ENCODE measurements at places on chromosomes 6 and 20.

GRCh38 chr6:71083308-71083820 lies 126.5 kb upstream of the B3GAT2 start:
- no peak for DNase-seq

- DNase-seq: peak; percentile 12
Measured at GRCh38 chr6:4402477-4402976, 267.2 kb upstream of the ECI2 start.

GRCh38 chr20:16100111-16100510 lies 473.1 kb downstream of the KIF16B start:
- DNase-seq: no peak

DNA sequence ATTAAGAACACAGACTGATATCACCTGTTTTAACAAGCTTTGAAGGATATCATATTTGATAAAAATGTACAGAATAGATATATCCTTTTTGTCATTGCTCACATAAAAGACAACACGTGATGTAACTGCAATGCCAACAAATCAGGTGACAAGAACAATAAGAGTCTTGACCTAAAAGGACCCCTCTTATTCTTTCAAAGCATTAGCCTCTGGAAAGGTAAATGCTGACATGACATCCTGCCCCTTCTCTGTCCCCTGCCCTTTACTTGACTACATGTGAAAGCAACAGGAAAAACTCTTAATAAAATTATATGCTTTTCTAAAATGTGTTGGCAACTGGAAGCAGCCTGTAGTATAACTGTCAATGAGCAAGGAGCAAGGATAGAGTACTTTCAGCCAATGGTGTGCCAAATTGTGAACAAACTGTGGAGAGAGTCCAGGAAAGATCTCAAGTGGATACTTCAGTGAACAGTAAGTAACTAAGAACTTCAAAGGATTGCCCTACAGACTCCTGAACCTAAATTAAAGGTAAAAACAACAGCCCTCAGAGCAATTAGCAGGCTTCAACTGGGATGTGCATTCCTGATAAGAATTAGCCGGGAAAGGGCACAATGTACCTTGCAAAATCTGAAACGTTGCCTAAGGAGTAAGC lies 16.3 kb downstream of the PTPRK start:
- no peak for DNase-seq

GRCh38 chr20:12030470-12030869 lies 112.8 kb downstream of the BTBD3 start:
- DNase-seq: no peak

GRCh38 chr6:17182961-17183360 lies 81.1 kb downstream of the STMND1 start:
- no peak for DNase-seq

GRCh38 chr20:1423625-1424106 lies 30.8 kb upstream of the FKBP1A start:
- no peak for DNase-seq

- DNase-seq: no peak
Measured at GRCh38 chr6:14791526-14791925, 454.3 kb upstream of the JARID2 start.

DNA sequence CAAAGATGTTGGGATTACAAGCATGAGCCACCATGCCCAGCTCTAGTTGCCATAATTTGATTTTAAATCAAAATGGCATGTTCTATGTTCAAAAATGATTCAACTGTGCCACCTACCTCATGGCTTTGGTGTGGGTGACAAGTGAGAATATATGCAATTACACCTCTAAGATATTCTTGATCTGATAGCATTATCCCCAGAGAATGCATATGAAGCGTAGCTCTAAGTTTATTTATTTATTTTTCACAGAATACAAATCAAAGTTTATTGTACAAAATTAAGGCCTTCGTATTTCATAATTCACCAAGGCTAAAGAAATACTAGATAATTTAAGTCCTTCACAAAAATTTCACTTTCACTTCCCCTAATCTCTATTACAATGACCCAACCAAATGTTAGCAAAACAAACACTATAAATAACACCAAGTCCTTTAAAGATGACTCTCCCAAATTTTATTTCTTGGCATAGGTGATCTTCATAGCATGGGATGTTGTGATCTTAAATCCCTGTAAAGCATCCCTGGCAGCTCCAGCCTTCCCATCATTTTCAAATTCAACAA lies 205.9 kb upstream of the TAB2 start:
- no peak for DNase-seq

DNA sequence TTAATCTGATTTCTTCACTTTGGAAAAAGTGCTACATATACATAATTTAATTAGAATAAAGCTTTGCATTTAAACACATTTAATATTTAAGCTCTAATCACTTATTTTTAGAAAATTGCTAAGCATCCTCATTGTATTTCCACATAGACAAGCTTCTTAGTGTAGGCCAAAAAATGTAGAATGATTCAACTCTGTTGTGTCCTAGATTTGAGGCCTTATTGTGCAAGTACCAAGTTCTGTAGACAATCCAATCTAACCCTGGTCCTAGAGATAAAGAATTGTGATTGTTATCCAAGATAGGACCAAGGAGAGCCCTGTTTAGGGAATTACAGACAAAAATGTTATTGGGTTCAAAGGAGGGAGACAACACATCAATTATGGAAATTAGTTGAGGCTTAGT lies 27.6 kb downstream of the MRAP2 start:
- no peak for DNase-seq

- no peak for DNase-seq
Measured at GRCh38 chr20:22597303-22597702, 12.9 kb upstream of the FOXA2 start.

DNA sequence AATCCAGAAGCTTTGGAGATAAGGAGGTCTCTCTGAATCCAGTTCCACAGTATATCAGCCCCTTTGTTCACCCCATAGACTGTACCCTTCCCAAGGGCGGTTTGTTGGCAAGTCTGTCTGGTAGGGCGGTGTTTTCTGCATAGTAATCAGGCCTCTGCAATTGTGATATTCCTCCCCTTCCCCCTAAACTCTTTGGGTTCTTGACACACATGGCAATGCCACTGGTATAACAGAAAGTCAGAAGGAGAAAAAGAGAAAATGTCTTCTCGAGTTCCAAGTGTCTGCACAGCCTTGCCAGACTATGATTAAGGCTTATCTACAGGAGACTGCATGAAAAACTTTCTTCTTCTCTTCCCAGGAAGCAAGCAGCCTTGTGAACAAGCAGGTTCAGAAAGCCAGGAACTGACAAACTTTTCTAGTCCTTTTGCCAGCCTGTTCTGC lies 45.6 kb downstream of the FOXO3 start:
- DNase-seq: no peak

DNA sequence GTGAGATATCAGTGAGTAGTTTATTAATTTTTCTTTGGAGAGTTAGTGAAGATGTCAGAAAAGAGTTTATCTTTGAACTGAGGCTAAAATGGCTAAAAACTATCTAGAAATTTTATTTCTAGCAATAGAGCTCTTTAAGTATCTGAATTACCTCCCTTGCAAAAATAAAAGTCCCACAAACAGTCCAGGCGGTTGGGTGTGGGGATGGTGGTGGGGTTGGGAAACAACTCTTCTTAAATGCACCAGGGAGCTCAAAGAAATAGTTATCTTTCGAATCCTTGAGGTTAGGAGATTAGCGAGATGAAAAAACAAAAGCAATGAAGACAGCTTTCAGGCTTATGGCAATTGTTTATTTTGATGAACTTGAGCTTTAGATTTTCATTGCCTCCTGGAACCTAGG lies 1299.1 kb upstream of the ADGRB3 start:
- DNase-seq: no peak

DNA sequence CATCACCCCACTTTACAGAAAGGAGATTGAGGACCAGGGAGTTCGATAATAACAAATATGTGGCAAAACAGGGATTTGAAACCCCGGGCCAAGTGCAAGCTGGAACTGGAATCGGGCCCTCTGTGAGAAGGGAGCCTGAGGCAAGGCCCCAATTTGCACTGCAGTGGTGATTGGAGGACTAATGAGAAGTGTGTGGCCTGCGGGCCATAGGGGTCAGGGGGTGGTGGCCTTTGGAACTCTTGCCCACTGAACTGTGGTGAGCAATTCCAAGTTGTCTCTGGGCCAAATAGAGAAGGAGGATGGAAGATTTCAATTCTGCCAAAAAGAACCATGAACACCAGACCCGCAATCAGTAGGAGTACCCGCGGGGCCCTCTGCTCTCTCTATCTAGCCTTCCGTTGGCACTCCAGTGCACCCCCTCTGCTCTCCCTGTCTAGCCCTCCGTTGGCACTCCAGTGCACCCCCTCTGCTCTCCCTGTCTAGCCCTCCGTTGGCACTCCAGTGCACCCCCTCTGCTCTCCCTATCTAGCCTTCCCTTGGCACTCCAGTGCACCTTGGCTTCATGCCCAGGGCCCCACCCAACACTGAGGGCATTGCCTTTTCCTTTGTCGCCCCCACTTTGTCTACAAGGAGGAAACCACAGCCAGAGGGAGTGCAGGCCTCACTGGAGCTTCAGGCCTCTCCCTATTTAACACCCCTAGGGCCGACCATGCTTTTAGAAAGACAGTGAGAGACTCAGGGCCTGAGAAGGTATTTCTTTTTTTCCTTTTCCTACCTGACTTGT lies 6.0 kb upstream of the PTPRA start:
- no peak for DNase-seq

- no peak for DNase-seq
Measured at GRCh38 chr6:28944412-28944865, 20.7 kb upstream of the TRIM27 start.

- no peak for DNase-seq
Measured at GRCh38 chr20:38789503-38790199, 15.8 kb upstream of the PPP1R16B start.

DNA sequence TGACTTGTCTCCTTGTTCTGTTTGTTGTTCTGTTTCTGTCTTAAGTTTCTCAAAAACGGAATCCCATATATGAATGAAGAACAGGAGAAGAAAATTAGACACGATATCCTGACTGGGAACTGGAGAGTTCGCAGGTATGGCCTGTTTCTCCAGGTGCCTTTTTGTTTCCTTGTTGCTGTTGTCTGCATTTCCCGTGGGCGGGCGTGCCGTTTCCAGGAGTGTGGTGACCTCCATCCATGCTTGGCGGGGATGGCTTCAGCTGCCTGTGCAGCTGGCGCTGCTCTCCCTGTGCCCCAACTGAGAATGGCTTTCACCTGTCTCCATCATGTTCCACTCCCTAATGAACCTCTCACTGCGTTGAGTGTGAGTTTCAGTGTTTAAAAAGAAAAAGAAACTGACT lies 4.4 kb downstream of the PNLDC1 start:
- no peak for DNase-seq

DNA sequence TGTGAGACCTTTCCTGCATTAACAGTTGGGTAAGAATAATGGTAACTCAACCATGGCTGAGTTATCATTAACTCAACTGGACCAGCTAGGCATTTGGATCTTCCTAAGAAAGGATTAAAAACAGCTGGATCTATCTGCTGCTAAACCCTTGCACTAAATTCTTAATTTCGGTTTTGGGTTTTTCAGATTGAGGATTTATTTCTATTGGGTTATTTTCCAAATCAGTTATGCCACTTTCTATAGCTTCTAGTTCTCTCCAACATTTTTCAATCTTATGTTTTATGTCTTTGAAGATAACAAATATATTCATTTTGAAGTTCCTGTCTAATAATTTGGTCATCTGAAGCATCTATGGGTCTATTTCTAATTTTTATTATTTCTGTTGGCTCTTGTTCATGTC lies 92.5 kb downstream of the KIF13A start:
- DNase-seq: no peak

DNA sequence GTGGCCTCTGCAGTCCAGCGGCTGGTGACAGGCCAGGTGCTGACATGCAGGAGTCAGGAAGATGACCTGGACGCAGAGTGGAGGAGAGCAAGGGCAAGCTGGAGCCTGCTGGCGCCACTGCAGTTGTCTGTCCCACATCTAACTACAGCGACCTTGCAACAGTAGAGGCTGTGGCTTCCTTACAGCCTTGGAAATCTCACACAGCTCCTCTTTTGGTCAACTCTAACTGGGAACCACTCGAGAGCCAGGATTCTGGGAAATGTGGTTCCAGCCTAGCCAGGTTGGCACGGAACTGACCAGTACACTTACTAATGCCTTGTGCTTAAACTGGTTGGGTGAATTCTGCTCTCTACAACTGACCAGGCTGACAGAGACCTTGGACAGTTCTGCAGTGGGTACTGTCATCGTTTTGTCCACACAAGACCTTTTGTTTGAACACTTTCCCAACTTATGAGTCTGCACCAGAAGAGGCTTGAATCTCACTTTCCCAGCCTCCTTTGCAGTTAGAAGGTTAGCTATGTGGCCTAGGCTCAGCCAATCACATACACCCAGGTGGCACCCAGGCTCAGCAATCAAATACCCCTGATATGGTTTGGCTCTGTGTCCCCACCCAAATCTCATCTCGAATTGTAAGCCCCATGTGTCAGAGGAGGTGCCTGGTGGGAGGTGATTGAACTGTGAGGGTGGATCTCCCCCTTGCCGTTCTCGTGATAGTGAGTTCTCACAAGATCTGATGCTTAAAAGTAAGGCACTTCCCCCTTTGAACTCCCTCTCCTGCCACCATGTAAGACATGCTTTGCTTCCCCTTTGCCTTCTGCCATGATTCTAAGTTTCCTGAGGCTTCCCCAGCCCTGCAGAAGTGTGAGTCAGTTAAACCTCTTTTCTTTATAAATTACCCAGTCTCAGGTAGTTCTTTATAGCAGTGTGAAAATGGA lies 153.5 kb downstream of the ZMYND8 start:
- no peak for DNase-seq

GRCh38 chr6:149235130-149235561 lies 82.4 kb upstream of the TAB2 start:
- DNase-seq: peak; percentile 73

- DNase-seq: no peak
Measured at GRCh38 chr6:72631480-72631879, 9.6 kb downstream of the KCNQ5 start.

GRCh38 chr6:132931936-132932514 lies 117.7 kb downstream of the RPS12 start:
- DNase-seq: peak; percentile 58

GRCh38 chr6:38591439-38591838 lies 48.3 kb downstream of the BTBD9 start:
- no peak for DNase-seq

- DNase-seq: no peak
Measured at GRCh38 chr6:43706788-43707187, 19.2 kb upstream of the MRPS18A start.

- DNase-seq: no peak
Measured at GRCh38 chr6:89970609-89971337, 76.5 kb downstream of the GJA10 start.

- no peak for DNase-seq
Measured at GRCh38 chr6:145587334-145587733, 148.0 kb downstream of the EPM2A start.

GRCh38 chr6:95545686-95546085 lies 31.6 kb upstream of the MANEA start:
- no peak for DNase-seq

GRCh38 chr6:166257911-166258318 lies 50.3 kb downstream of the PRR18 start:
- DNase-seq: no peak

GRCh38 chr6:22153384-22154158 lies 143.3 kb downstream of the PRL start:
- DNase-seq: peak; percentile 59

DNA sequence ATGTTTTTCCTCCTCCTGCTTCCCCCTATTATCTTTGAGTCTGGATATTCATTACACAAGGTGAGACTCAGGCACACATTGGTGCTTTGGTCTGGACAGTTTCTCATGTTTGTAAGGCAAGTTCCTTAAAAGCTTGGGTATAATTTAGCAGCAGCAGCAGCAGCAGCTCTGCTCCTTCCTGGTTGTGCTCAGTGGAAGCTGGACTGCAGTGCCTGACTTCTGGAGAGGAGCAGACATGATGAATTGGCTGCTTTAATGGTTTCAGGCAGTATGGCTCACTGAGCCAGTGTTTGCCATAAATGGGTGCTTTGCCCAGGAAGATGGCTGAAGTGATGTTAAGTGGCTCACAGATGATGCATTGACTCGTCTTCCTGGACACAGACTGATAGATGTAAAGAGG lies 32.4 kb downstream of the SLC9A8 start:
- DNase-seq: no peak

Measured in kidney epithelial cell (primary cell).